ENCODE measurements at places on chromosomes 1 and 21.

DNA sequence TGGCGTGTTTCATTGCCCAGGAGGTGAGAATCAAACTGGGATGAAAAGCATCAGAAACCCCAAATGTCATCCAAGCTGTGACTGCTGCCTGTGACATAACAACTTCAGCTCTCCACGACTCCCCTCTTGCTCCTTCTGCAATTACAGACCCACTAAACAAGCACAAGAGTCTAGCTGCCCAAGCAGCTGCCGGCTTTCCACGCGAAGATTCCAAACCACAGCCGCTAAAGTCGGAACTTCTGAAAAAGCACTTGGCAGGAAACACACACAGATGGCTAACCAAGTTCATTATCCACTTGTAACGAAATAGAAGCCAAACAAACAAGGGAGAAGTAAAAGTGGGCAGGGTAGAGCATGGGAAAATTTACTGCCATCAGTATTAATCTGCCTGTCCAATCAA lies 198.1 kb downstream of the SLC35F3 start:
- DNase-seq = no peak

- DNase-seq = no peak
Observed at GRCh38 chr1:15277447-15277838, 30.4 kb downstream of the FHAD1 start.

DNA sequence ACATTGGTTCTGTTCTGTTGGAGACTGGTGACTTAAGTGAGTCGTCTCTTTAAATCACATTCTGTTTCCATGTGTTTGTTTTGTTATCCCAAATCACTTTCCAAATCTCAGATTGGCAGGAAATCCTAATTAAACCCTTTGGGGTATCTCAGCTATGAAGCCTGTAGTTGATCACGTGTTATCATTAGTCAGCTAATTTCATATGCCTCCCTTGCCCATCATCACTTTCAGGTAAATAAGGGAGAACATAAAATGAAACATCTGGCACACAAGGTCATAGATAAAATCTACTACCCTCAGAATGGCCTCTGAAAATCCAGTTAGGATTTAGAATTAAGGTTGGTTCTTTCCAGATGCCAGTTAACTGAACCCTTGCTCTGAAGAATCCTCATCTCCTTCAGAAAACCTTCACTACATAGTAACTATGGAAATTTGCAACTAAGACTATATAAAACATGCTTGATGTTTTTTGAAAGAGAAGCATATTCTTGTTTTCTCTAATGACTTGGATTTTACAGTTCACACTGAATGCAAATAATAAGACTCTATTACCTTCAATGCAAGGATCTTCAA lies 401.5 kb downstream of the DSCAM start:
- no peak for DNase-seq

DNA sequence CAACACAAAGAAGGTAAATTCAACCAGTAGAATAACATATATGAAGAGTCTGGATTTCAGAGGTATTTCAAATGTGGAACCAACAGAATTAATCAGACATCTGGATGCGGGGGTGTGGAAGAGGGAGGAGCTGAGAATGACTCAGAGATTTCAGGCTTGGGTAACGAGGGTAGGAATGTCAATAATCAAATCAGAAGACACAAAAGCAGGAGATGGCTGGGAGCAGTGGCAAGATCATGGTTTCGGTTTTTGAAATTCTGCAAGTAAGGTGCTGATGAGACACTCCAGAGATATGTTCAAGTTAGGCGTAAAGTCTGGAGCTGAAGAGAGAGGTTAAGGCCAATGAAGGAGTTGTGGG lies 64.0 kb downstream of the PLPPR5 start:
- peak; percentile 27 for DNase-seq

GRCh38 chr1:163094182-163094581 lies 25.0 kb downstream of the RGS4 start:
- no peak for DNase-seq

GRCh38 chr1:94790246-94790645 lies 29.9 kb upstream of the SLC44A3 start:
- no peak for DNase-seq

GRCh38 chr1:5369223-5369622 lies 623.0 kb downstream of the NPHP4 start:
- no peak for DNase-seq

DNA sequence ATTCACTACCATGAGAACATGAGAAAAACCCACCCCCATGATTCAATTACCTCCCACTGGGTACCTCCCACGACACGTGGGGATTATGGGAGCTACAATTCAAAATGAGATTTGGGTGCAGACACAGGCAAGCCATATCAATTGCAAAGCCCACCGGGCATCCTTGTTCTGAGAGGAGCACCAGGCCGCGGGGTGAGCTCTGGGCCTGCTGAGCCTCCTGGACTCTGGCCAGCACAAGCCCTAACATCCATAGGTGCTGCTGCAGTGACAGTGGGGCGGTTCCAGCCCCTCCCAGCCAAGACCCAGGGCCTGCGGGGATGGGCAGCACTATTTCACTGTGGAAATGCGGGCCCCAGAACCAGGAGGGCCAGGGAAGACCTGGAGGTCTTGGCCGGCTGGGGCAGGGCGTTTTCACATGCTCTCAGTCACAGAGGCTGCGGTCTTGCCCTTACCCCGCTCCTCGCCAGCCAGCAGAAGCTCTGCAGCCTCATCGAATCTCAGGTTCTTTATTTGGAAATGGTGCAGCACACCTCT lies 103.8 kb downstream of the PCBP3 start:
- DNase-seq = no peak

DNA sequence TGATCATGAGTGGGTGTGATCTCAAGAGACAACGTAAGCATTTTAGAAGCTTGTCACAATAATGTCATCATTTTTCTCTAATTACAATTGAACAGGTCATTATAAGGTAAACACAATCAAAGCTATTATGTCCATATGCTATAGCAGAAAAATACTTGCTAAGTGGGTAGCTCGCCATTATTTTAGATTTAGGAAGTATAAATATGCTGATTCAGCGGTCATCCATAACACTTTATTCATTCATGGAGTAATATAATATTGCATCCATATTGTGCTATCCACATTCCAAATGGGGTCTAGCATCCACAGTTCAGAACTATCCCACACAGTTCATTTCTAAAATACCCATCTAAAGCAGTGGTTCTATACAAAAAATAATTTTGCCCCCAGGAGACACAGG lies 8.4 kb downstream of the KRTAP15-1 start:
- no peak for DNase-seq

- DNase-seq = peak; percentile 7
Observed at GRCh38 chr1:89381618-89382017, 17.8 kb downstream of the GBP6 start.

- no peak for DNase-seq
Observed at GRCh38 chr1:184366997-184367396, 19.8 kb upstream of the C1orf21 start.

DNA sequence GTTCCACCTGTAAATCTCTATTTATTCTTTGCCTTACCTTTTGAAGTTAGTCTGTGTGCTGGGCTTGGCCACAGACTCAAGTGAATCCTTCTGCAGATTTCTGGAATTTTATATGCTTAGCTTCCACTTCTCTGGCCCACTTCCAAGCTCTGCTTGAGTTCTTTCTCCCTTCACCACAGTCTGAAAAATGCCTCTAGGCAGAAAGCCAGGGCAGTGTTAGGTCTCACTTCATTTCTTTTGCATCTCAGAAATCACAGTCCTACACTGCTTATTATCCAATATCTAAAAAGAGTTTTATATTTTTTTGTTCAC lies 48.9 kb downstream of the INKA2 start:
- peak; percentile 7 for DNase-seq

DNA sequence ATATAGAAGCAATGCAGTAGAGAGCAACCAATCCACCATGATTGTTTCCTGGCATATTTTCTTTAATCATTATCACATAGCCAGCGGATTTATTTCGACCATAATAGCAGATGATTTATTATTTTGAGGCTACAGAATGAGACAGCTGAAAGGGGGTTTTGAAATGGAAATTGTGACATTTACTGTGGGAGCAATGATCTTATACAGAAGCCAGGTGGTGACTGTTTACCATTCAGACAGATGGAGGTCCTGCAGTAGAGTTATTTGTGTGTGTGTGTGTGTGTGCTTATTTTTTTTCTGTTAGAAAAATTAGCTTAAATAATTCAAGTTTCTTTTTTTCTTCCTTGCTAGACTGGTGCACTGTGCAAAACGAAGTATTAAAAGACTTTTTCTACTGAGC lies 1784.5 kb downstream of the MRPL39 start:
- DNase-seq = no peak

DNA sequence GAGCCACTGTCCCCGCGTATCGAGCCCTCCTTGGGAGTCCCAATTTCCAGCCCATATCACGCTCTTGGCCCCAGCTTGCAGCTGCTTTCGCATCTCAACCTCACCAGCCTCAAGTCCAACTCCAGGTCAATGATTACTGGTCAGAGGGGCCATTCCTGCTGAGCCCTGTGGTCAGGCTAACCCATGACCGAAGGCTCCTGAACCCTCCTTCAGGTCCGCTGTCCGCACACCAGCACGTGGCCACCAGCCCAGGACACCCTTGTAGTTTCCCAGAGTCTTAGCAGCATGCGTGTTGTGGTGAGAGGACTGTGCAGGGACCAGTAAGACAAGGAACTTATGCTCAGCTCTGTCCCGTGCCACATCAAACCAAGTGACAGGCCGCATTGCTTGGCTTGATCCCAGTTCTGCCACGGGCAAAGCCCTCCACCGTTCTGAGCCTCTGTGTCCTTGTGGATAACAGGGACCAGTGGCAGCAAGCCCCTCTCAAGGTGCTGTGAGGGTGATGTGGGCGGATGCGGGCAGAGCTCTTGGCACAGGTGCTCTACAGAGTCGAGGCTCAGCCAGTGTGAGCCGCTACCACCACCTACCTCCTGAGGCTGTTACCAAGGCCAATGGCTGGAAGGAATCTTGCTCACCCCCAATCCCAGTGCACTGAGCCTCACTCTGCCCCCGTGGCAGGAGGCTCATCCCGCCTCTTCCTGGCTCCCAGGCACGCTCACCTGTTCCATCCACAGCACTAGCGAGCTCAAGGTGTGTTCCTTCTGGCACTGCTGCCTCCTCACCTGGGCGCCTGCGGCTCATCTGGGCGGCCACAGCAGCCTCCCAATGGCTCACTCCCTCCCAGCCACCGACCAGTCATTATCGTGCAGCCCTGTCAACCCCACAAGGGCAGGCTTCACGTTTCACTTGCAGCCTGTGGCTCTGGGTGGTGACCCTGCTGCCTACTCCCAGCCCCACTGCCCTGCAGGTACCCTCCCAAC lies 20.4 kb downstream of the KRTAP10-1 start:
- no peak for DNase-seq

DNA sequence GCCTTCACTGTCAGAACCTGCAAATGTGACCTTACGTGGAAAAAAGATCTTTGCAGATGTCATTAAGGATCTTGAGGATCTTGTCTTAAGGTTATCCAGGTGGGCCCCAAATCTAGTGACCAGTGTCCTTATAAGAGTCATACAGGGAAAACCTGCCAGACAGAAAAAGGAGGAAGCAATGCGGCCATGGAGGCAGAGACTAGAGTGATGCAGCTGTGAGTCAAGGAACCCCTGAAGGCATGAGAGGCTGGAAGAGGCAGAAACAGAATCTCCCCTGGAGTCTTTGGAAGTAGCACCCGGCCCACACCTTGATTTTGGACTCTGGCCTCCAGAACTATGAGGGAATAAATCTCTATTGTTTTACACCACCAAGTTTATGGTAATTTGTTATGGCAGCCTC lies 36.5 kb upstream of the DNASE2B start:
- no peak for DNase-seq

- no peak for DNase-seq
Observed at GRCh38 chr1:242544071-242544470, 19.6 kb upstream of the PLD5 start.

- no peak for DNase-seq
Observed at GRCh38 chr1:237033804-237034203, 8.2 kb upstream of the RYR2 start.

DNA sequence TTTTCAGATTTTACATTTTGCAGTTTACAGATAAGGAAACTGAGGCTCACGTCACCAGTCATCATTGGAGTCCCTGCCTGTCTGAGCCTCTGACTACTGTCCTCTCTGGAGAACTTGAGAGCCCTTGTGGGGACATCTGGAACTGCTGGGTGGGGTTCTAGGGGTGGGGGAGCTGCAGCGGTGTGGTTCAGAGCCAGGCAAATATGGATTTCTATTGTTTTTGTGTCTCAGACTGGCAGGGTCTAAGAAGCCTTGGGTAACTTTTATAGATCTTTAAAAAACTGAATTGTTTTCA lies 46.9 kb downstream of the IER5 start:
- DNase-seq = peak; percentile 59

GRCh38 chr1:15626269-15626950 lies 9.2 kb downstream of the DDI2 start:
- no peak for DNase-seq
